ENCODE measurements at places on chromosomes 1 and 21.

- H3K27ac ChIP-seq = peak overlapping the region; percentile 1
- H3K36me3 ChIP-seq = no peaks in the 10 kb centered on the region
- peak; percentile 33 for DNase-seq
- H3K4me3 ChIP-seq = no peak overlapping the region
- H3K4me1 ChIP-seq = peaks cover 9% of the 10 kb centered on the region
Measured at GRCh38 chr21:43645136-43645891, 14.0 kb downstream of the HSF2BP start.

DNA sequence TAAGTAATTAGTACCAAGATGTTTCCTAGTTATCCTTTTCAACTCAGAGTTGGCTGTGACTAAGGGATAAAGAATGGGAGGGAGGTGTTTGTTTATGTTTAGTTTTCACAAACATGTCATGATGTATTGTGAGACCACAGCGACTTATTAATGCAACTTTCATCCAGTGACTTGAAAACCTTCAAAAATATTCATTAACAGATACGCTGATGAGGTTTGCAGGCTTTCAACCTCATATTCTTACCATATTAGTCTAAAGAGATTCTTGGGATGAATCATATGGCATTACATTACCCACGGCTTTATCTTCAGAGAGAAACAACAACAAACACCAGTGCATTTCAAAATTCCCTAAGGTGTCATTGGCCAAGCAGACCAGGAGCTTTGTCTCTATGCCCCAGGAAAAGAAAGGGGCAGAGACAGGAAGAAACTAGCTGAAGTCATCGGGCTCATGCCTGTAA, 36.4 kb downstream of the PALMD start:
- no peak overlapping the region for H3K27ac ChIP-seq
- no peaks in the 10 kb centered on the region for H3K36me3 ChIP-seq
- H3K27me3 ChIP-seq = peaks cover 2% of the 10 kb centered on the region

DNA sequence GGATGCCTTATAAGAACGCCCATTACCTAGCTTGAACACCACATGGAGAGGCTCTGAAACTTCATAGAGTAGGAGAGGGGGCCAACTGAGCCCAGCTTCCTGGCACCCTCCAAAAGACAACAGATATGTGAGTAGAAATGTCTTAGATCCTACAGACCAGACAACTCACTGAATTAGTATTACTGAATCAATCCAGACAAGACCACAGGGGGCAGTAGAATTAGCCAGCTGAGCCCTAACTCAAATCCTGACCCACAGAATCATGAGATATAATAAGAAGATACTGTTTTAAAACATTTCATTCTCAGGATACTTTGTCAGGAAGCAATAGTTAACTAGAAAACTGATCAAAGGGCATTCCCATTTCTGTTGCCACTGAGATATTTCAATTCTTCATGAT, 45.8 kb upstream of the C1orf21 start:
- no peak for DNase-seq
- H3K4me3 ChIP-seq = no peak overlapping the region
- H3K36me3 ChIP-seq = no peaks in the 10 kb centered on the region
- H3K27ac ChIP-seq = no peak overlapping the region

DNA sequence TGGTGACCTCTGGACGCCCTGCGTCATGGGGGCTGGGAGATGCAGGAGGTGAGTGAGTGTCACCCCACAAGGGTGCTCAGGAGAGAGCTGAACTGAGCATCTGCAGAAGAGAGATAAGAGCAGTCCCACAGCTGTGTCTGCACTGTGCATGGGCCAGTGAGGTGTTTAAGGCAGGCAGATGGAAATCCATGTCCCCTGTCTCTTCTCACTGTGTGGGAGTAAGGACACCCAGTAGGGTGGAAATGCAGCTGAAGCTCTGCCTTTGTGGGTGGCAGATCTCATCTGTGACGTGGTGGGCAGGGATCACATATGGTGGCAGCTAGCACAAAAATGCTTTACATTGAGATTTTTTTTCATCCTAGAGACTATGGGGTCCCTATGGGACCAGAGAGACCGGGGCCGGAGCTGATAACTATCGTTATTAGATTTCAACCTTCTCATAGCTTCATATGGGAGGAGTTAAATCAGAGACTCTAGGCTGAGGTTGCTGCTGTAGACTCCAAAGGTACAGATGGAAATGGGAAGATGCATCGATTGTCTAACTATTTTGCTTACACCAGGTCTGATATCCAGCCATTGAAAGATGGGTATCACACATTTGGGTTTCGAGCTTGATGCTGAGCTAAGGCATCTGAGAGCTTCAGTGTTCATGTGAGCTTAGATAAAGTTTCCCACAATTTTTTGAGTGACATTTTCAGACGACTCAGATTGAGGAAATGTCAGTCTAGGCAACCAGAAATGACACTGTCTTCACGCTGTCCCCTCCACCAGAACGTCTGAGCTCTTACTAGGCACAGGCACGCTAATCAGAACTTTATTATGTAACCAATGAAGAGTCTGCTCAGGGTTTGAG, 65.3 kb upstream of the PSEN2 start:
- H3K27me3 ChIP-seq = peaks cover 2% of the 10 kb centered on the region
- DNase-seq = no peak
- no peaks in the 10 kb centered on the region for H3K36me3 ChIP-seq
- no peak overlapping the region for H3K27ac ChIP-seq
- no peaks in the 10 kb centered on the region for H3K4me1 ChIP-seq
- no peak overlapping the region for H3K4me3 ChIP-seq

- peaks cover 3% of the 10 kb centered on the region for H3K27me3 ChIP-seq
- H3K4me1 ChIP-seq = no peaks in the 10 kb centered on the region
Measured at GRCh38 chr1:171139890-171140289, 45.2 kb upstream of the FMO2 start.
